ENCODE measurements at places on chromosomes 2 and 18.
A peak's percentile ranks its signal among the peaks of the same experiment; 100 is the strongest.

DNA sequence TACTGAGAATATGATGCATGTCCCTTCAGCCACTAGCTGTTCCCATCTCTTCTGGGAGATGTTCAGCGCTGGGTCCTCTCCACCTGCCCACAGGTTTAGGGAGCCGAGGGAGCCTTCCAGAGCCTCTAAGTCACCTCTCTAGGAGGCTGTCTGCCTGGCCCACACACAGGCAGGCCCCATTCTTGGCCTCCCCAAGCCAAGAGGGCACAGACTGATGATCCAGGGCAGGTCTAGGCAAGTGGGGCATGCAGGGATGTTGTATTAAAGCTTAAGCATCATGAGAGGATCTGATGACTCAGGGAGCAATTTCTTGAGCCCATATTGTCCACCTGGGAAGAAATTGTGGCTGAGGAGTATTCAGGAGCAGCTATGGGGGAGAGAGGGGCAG lies 19.9 kb downstream of the TMSB10 start:
- DNase-seq = no peak

GRCh38 chr2:33477473-33478468 lies 1.3 kb downstream of the RASGRP3 start:
- peak; percentile 7 for DNase-seq

GRCh38 chr2:138020432-138020831 lies 56.2 kb downstream of the HNMT start:
- no peak for DNase-seq

DNA sequence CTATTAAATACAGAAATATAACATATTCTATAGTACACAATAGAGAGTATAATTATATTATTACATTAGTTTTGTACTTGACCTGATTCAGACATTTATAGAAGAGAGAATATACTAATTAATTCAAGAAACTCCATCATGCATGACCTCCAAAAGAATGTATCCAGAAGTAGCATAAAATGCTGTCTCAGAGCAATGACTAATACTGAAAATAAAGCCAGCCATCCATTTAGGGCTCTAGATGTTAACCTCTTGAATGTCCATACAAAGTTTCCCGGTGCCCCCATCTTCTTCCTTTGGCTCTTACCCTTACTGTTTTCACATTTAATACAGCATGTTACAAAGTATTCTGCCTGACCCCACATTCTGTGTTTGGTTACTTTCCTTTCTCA lies 102.0 kb downstream of the ARHGAP15 start:
- no peak for DNase-seq

- DNase-seq = no peak
These were observed 25.3 kb upstream of the SNTG2 start for GRCh38 chr2:925309-925708.

Data from CD4-positive, alpha-beta T cell treated with Interleukin-6 for 4 hours (primary cell).